GM18507 (cell line): ENCODE measurements at places on chromosomes 16 and 17.

DNA sequence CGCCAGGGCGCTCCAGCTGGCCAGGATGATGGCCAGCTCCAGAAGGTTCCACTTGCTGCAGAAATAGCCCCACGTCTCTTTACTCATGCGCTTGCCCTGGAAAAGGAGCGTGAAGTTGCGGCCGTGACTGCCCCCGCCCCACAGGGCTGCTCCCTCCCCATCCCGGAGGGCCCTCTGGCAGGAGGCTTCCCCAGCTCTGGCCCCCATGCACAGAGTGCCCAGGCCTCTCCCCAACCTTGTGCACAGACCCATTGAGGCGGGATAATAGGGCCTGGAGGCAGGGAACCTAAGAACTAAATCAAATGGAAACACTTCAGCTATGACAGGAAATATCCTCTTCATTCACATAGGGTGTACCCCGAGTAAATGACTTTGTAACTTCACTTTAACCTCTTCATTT lies 21.2 kb upstream of the GCSH start:
- no peak for DNase-seq

- DNase-seq, result peak; percentile 88
Observed at GRCh38 chr17:64129765-64130558, at the start of gene ERN1. Gene ERN1 (minus strand): TSS chr17:64130144. CDS start chr17:64130029, 115 bp downstream.

DNA sequence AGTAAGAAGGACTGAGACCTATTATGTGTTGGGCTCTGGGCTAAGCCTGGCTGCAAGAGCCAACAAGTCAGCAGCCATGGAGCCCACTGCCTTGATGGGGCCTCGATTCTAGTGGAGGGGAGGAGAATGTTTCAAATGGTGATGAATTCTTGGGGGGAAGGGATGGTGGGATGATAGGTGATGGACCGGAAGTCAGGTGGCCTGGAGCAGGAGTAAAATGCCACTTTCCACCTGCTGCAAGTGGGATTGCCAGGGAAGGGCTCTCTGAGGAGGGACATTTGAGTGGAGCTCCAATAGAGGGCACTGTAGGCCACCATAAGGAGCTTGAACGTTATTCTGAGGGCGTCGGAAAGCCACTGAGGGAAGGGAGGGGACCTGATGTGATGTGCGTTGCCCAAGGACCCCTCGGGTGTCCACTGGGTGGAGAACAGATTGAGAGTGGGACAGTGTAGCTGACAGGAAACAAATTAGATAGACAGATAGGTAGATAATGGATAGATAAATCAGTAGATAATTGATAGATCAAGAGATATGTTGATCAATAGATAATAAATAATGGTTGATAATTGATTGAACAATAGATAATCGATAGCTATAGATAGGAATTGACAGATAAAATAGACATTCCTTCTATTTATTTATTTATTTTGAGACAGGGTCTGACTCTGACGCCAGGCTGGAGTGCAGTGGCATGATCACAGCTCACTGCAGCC lies 18.2 kb upstream of the NXPH3 start:
- no peak for DNase-seq

- DNase-seq, result no peak
Observed at GRCh38 chr16:81573533-81574020, 129.0 kb downstream of the CMIP start.

DNA sequence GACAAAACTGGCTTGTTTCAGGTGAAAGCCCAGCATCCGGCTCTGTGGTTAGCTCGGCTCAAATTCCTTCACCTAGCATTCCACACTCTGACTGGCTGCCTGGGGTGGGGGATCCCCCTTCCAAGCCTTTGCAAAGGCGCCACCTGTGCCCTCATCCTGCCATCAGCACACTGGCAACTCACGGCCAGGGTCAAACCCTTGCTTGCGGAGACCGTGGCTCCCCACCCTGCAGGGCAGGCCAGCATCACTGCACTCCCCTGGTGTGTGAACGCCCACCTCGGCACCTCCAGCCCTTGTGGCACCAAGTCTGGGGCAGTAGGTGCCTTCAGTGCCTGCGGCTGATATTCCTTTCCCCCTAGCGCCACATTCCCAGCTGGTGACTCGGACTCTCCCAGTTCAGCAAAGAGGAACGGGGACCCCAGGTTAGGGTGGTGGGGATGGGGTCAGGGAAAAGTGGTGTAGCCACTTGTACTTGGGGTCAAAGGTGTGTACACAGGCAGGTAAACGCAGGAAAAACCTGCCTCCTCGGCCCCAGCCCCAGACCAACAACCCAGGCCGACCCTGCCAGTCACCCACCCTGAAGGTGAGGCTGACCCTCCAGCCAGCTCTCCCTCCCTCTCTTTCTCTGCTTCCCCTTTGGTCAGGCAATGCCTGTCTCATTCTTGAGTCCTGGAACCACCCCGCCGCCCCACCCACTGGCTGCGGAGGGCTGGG lies 1.1 kb downstream of the FLII start:
- no peak for DNase-seq

- DNase-seq, result no peak
Observed at GRCh38 chr16:71347146-71347545, 11.4 kb upstream of the CALB2 start.

GRCh38 chr17:74217037-74217730 lies 3.8 kb downstream of the TTYH2 start:
- DNase-seq, result no peak

- no peak for DNase-seq
Observed at GRCh38 chr17:80675438-80676095, 130.9 kb downstream of the RPTOR start.

GRCh38 chr17:82710499-82711232 lies 5.8 kb upstream of the FN3KRP start:
- DNase-seq, result no peak

- DNase-seq, result no peak
Observed at GRCh38 chr16:53707671-53708070, 3.7 kb downstream of the FTO start.

GRCh38 chr16:12349936-12350850 lies 373.7 kb downstream of the SNX29 start:
- DNase-seq, result no peak

DNA sequence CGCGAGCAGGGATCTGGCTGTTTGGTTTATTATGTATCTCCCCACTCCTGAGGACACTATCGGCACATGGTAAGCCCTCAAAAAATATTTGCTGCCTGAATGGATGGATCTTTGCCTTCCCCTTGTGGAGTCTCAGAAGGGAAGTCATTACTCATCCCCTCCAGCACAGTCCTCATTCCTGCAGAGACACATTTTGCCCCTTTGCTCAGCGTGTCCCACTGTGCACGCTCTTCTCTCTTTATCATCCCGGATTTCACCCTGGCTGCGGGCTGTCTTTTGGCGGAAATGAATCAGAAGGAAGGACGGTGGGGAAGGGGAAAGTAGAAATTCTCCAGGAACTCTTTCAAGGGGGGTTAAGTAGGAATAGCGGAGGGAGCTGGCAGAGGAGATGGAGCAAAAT lies 125.2 kb upstream of the CDC42EP4 start:
- no peak for DNase-seq

- DNase-seq, result no peak
Observed at GRCh38 chr16:22428654-22429053, 54.2 kb upstream of the CDR2 start.

DNA sequence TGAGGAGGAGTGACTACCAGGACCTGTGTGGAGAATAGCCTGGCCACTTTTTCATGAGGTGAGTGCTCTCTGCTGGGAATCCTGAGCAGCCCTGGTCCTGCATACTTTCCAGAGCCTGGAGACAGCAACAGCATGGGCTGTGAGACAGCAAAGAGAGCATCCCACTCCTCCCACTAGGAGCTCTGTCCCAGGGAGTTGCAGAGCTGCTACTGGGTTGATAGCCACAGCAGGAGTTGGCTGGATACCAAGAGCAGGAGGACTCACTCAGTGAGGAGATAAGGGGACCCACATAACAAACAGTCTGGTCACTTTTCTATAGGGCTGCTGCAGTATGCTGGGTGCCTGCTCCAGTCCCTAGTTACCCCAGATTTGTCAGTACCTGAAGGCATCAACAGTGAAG lies 439.3 kb upstream of the CDH8 start:
- no peak for DNase-seq

GRCh38 chr17:68592009-68592408 lies 9.2 kb downstream of the FAM20A start:
- DNase-seq, result no peak

- DNase-seq, result no peak
Observed at GRCh38 chr16:84841787-84842300, 22.1 kb downstream of the CRISPLD2 start.

- no peak for DNase-seq
Observed at GRCh38 chr17:44191941-44192496, 5.2 kb downstream of the TMUB2 start.

DNA sequence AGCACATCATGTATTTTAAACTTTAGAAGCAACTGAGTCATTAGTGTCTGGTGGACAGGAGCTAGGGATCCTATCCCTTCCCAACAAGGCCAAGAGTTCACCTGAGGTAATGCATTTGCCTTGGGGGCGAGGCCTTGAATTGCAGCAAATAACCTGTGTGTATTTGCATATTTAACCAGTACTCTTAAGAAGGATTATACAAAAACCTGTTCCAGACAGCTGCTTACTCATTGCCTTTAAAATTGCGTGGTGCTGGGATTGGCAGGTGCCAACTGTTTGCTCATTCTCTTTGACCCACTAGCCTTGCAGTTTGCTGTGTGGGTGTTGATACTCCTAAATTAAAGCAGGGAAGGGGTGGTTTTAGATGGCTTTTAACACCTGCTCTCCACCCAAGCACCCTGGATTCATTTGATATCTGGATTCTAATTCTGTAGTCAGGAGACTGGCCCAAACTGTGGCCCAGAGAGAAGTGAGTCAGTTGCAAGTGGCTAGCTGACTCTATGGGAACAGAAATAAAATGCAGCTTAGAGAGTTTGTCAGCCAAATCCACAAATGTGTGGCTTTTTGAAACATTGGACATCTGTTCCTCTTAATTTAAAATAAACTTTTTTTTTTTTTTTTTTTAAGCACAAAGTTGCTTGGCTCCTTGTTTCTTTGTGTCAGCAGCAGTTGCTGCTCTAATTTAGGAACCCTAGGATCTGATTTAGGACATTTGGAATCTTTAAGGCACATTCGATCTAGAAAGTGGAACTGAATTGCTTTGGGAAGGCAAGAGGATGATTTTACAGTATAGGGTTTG lies 46.9 kb downstream of the TUBD1 start:
- DNase-seq, result no peak

DNA sequence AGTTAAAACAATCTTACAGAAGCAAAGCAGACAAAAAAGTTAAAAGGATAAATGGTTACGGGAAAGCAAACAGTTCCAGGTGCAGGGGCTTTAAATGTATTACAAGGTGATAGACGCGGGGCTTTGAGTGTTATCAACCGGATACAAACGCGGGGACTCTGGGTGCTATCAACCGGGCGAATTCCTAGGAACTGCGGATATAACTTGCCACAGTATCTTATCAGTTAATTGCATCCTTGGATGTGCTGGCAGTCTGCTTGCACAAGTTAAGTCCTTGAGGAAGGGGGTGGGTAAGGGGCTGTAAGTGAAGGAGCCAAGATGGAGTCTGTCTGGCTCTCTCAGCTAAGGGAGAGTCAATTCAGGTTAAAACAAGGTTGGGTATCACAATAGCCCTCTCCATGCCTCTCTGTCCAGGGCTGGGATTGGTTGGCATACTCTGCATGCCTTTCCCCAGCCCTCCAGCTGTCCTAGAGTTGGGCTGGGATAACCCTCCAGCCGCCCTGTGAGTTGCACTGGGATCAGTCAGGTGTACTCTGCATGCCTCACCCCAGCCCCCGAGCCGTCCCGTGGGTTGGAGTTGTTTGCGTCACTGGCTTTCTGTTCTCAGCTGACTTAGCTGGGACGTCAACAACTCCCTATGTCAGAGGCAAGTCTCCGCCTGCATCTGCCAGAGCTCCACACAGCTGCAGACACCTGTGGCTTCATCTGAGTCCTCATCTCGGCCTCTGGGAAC lies 40.9 kb downstream of the TMEM235 start:
- no peak for DNase-seq

GRCh38 chr17:59328601-59329000 lies 2.9 kb upstream of the YPEL2 start:
- no peak for DNase-seq

DNA sequence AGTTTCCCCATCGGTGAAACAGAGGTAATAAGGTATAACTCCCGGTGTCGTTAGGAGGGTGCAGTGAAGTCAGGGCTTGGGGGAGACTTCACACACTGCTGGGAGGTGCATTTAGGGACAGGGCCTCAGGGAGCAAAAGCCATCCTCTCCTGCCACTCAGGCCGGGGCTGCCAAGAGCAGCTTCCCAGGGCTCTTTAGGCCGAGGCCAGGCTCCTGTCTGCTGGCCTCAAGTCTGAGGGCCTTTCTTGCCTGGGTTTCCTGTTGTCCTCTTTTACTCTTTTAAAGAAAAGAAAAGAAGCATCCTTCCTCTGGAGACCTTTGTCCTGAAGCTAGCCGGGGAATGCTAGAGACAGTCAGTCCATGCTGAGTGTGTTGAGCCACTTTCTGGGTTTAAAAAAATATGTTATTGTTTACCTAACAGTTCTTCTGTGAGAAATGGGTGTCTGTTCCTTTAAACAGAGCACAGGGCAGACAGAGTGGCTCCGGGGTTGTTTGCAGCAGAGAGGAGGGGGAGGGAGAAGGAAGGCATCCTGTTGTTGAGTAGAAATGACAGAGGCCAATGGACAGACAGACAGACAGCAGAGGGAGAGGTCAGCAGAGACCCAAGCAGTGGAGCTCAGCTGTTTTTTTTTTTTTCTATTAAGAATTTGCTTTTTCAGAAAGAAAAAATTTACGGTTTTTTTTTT lies 79.1 kb downstream of the C17orf67 start:
- DNase-seq, result no peak

DNA sequence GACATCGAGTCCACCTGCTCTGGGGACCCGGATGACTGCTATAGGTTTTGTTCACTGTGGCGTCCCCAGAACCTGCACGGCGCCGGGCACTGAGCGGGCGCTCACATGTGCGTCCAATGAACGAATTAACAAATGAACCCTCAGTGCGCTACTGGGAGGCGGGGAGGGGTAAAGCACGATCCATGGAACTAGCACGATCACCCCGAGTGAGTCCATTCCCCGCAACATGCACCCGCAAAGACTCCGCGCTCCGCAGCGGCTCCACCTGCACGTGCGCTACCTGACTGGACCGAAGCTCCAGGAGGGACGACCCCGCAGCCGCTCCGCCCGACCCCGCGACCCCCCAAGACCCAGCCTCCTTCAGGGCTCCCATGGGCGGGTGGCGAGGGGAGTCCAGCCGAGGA lies 491 bp downstream of the TRAP1 start:
- DNase-seq, result peak; percentile 9

DNA sequence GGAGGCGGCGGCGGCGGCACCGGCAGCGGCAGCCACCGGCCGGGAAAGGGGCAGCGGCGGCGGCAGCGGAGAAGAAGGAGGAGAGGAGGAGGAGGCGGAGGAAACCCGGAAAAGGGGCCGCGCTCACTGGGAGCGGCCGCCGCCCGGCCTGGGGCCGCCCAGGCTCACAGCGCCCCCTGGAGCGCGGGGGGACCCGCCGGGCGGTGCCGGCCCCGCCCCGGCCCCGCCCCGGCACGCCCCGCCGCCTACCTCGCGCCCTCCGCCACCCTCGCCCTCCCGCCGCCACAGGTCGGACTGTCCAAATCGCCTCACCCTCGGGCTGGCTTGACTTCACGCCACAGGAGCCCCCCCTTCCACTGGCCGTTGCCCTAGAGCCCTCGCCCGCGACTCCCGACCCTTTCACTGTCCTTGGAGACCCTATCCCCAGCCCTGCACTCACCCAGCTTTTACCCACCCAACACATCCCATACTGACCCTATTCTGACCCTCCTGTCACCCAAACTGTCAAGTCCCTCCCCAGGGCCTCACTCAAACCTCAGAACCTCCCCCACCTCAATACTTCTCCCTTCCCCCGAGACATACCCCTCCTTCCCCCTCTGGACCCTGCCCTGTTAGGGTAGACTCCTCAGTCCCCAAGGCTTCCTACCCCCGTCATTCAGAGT lies at the start of gene CSNK2A2:
CSNK2A2 (minus strand) TSS at position 85 of the 662 bp plus-strand sequence. CDS start 370 bp downstream, outside the sequence.
- peak; percentile 88 for DNase-seq

GRCh38 chr17:28460901-28461300 lies 12.5 kb upstream of the SLC13A2 start:
- DNase-seq, result no peak
